ENCODE measurements at places on chromosomes 1 and 21.

DNA sequence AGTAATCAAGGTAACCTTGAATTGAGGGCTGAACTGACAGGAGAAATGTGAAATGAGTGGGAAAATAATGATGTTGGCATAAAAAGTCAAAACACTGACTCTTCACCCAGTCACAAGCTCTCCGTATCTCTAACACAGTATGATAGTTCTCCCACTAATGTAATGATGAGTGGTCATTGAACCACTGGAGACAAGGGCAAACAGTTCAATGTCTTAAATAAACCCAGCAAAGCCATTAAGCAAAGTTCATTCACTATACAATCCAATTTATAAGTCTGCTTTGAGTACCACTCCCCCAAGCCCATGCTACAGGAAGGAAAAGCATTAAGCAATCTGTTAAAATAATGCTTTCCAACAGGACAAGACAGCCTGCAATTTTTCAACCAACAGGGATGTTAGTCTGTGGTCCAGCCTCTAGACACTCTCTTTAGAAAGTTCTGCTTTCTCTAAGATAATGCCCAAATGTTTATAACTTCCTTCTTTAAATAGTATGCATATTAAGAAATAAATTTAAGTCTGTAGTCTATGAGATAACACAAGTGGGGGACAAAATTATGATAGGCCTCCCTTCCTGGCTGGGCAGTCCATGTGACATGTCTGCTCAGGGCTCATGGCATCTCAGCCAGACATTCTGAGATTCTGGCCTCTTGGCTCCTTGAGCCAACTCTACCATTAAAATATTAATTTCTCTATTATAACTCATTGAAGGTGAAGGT lies 25.5 kb upstream of the DDAH1 start:
- DNase-seq: no peak

GRCh38 chr1:244860078-244860477 lies 4.3 kb downstream of the HNRNPU start:
- no peak for DNase-seq

DNA sequence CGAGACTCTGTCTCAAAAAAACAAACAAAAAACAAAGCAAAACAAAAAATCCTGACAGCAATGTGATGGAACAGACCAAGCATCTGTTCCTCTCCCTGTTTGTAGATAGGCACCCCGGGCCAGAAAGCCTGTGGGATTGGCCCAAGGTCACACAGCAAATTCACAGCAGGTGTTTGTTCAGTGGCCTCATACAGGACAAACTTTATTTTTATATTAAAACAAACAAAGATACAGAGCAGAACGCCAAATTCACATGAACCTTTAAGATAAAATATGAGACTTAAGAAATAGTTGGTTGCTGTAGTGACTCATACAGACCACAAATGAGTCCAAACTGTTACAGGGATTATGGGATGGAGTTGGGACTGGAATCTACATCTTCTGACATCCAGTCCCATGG lies 2.3 kb upstream of the CELA2A start:
- DNase-seq: peak; percentile 63

- no peak for DNase-seq
Measured at GRCh38 chr1:7408771-7409150, 362.3 kb upstream of the VAMP3 start.

DNA sequence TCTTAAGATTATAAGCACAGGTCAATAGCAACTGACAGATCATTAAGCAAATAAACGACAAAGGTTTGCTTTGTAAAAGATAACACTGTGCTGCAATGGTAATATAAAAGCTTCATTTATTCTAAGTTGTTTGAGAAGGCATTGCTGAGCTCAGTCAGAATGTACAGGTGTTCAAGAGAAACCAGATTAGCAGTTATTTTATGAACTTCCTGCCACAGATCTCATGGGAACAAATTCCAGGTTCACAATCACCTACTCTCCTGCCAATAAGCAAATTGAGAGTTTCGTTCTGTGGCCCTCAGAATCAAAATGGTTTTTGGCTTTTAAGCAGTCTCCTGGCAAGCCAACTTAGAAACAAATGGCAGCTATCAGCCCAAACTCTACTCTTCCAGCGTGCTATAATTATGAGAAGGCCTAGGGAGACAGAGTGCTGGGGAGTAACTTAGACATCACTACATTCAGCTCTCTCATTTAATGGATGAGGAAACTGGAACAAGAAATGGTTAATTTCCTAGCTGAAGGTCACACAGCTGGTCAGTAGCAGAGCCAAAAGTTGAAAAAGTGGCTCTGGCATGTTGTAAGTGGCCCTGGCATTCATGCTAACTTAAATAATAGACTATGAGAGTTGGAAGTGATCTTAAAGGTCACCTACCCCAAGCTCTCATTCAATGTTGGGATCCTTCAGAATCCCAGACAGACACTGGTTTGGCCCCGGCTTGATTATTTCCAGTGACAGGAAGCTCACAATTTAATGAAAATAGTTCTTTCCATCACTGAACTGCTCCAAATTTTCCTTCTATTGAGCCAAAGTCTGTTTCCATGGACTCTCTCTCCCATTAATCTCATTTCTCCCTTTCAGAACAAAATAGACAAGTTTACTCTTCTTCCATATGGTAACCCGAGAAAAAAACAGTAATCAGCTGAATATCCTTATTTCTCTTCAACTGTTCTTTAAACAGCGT lies 82.6 kb upstream of the EDEM3 start:
- no peak for DNase-seq

DNA sequence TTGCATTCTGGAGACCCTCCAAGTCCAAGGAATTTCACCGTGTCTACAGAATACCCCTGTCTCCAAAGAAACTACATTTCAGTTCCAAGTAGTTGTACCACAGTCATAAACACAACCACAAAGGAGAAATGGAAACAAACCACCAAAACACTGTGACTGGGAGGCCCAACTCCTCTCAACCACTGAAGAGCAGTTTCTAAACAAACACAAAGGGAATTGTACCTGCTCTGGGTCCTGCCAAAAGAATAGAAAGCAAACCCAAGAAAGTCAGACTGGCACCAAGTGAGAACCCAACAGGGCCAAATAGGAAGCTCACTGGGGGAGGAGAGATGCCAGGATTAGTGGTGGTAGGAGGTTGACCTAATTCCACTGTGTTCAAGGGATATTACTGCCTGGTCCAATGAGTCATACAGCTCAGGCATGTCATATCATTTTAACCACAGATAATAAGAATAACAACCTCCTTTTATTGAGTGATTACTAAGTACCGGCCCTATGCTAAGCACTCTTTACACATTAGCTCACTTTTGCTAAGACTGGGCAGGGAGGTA lies 123.9 kb upstream of the PPP2R5A start:
- DNase-seq: peak; percentile 74

All from AG09309 (cell line).